ENCODE measurements at places on chromosomes 5 and 9. TPM values are rescaled to one million over a fixed set of nuclear protein-coding genes. Genes with fewer than 3 reads are reported as not detected.
A peak's percentile ranks its signal among the peaks of the same experiment; 100 is the strongest.

DNA sequence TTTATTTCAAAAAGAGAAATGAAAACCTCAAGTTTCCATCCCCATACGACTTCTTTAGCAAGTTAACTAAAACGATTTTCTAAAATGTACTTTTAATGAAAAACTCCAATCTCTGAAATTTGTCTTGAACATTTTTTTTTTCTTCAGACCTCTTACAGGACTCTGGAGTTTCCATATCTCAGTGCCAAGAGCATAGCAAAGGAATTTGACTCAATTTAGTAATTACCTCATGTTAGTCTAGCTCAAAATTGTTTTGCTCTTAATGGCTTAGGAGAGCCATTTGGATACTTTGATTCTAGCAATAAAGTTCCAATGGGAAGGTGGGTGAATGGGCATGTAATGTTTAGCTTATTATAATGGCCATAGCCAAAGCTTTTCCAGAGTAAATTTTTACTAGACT is 26.0 kb upstream of the SPATA31D4 start:
- DNase-seq: no peak

DNA sequence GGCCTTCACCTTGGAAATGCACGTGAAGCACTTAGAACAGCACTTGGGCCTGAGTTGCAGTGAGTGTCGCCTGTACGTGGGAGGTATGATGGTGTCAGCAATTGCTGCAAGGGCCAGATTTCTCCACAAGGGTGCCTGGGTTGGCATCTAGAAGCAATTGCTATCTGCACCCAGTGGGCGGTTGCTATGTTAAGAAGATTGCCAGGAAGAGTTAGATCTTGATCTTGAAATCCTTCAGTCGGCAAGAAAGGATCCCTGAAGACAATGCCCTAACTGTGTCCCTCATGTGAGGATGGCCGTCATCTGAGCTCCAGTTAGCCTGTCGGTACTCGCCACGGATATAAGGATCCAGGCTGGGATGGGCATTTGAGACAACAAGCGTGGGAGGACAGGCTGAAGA is 62.9 kb downstream of the MAMDC2 start:
- DNase-seq: no peak

- no peak for DNase-seq
These were observed 77.7 kb downstream of the OLFM1 start for GRCh38 chr9:135165003-135165711.

DNA sequence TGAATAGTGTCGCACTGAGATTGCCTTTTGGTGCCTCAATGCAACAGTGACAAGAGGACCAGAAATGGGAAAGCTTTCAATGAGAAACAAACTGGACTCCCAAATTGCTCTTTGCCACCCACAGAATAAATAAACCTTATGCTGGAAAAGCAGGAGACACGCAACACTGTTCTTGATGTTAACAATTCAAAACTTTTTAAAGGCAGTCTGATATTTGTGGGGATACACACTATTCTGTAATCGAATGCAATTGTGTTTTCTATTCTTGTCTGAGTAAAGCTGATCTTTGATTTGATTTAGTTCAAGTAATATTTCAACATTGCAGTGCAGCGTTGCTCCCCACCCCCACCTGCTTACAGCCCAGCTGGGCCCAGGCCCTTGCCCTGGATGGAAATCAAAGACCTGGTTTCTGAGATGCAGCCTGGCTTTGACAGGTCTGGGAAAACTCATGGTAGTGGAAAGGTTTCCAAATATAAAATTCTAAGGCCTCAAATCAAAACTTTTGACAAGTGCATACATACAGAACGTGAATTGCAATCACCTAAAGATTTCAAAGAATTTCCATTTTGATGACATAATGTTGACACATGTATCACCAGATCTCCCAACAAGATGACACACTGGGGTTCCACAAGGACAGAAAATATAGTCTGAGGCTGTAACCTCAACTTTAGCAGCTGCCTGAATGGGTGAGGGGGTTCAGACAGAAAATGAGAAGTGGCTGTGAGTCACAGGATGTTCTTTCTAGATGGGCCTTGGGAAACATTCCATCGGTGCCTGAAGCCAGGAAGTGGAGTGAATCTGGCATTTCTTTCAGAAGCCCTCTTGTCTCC is 55.1 kb downstream of the ABCA1 start:
- peak; percentile 63 for DNase-seq

- peak; percentile 7 for DNase-seq
These were observed 129.0 kb upstream of the ALDH1B1 start for GRCh38 chr9:38263532-38263931.

EQTN gene
- not detected for total RNA-seq

DNA sequence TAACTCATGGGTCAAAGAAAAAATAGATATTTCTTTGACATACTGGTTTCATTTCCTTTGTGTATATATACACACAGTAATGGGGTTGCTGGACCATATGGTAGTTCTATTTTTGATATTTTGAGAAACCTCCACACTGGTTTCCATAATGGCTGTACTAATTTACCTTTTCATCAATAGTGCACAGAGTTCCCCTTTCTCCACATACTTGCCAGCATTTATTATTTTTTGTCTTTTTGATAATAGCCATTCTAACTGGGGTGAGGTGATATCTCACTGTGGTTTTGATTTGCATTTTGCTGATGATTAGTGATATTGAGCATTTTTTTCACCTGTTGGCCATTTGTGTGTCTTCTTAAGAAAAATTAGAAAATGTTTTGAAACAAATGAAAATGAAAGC is 78.4 kb upstream of the CKMT2 start:
- DNase-seq: no peak

GRCh38 chr5:68041293-68041692 is 174.3 kb upstream of the PIK3R1 start:
- no peak for DNase-seq

CCDC180 gene
- total RNA-seq: 0.29 TPM

DNA sequence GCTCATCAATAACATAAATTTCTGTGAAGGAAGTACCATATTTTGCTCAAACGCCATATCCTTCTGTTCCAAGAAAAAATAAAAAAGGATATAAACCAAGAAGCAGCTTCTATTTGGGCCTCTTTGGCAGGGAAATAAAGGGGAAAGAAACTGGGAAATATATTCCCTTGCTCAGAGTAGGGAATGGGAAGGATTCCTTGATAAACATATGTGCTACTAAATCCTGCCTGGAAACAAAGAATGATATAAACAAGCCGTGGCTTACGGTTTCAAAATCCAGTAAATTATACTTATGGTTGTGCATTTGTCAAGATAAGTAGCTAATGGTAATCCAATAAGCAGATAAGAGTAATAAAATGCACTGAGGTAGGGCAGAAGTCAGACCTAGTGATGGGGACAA is 481.6 kb downstream of the NTRK2 start:
- DNase-seq: no peak

SAXO1 gene
- not detected for total RNA-seq

PCDHGA8 gene
- 0.14 TPM for total RNA-seq

DNA sequence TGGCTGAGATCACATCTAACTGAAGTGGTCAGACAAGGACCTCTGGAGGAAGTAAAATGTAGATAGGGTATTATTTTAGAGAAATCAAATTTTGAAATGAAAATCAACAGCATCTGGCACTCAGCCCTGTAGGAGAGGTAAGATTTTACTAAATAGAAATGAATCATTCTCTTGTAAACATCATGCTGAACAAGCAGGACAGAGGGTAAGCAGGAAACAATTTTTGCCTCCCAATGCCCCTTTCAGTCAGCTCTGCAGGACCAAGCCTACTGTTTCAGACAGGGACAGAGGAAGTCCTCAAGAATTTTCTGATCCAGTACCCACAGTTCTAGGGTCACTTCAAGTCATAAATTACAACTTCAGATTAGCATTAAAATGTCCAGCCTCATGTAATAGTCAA is 190.1 kb downstream of the ESM1 start:
- DNase-seq: no peak

PDE8B gene
- 0.35 TPM for total RNA-seq

GRCh38 chr9:74674077-74674476 is 176.9 kb downstream of the RORB start:
- DNase-seq: no peak

DNA sequence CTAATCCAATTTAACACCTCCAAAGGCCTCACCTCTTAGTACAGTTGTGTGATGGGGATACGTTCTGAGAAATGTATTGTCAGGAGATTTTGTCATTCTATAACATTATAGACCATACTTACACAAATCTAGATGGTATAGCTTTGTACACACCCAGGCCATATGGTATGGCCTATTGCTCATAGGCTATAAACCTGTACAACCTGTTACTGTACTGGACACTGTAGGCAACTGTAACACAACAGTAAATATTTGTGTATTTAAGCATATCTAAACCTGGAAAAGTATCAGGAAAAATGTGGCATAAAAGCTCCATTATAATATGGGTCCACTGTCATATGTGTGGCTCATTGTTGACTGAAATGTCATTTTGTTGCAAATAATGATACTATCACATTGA is 12.1 kb downstream of the ACER2 start:
- no peak for DNase-seq

DNA sequence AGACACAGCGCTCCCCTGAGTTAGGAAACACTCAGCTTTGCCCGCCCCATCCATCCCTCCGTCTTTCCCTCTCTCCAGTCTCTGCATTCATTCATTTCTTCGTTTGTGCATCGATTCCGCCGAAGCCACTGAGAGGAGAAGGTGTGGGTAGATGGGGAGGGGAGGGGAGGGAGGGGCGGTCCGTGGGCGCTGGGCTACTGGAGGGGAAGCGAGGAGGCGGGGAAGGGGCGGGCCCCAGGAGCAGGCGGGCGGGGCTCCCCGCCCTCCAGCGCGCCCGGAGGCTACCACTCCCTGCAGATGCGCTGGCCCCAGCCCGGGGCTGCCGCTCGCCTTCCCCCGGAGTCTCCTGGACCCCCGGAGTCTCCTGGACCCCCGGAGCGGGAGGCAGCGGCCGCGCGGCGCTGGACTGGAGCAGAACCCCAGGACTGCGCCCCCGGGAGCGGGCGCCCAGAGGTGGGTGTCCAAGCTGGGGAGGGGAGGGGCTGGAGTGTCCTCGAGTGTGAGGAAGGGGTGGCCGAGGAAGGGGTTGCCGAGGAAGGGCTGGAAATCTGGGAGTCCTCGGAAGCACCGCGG is 159.5 kb downstream of the C9orf152 start:
- DNase-seq: no peak

GRCh38 chr5:147731431-147732290 is 50.9 kb downstream of the JAKMIP2 start:
- no peak for DNase-seq

GRCh38 chr9:134624137-134624591 is 17.4 kb upstream of the COL5A1 start:
- DNase-seq: no peak

MAMDC2 gene
- 6.6 TPM for total RNA-seq

- DNase-seq: no peak
These were observed 8.6 kb upstream of the SMIM23 start for GRCh38 chr5:171776770-171777759.

DNA sequence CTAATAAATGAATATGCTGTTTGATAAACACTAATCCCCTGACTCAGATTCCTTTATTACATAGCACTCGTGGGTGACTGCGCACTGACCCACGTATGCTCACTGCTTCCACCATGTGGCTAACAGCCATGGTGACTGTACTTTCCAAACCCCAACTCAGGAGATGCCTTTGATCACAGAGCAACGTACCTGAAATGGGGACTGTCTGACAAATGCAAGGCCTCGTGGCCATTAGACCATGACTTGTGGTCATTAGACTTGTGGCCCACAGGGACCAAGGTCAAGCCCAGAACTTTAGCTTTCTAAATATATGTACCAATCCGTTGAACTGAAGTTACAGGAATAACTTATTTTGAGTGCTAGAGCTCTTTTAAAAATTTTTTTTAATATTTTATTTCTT is 46.6 kb downstream of the CYFIP2 start:
- DNase-seq: no peak

- DNase-seq: no peak
These were observed 77.3 kb downstream of the BASP1 start for GRCh38 chr5:17294639-17295311.

GRCh38 chr5:3352711-3353110 is 242.9 kb upstream of the IRX1 start:
- no peak for DNase-seq

DNA sequence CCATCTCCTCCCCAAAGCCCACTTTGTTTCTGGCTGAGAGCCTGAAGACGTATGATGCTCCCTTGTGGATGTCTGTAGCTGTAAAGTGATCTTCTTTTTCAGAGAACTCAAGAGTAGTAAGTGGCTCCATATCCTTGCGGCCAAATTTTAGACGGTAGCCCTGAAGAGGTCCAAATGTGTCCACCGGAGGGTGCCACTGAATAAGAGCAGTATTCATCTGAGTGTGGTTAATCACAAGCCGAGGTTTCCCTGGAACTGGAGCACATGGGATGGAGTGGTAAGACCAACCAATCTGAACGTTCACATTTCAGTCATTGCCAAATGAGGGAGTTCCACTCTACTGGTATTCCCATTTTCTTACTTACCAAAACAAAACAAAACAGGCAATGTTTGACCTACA is 686.5 kb upstream of the DMAC1 start:
- peak; percentile 31 for DNase-seq

- DNase-seq: no peak
These were observed 33.5 kb downstream of the ANXA2R start for GRCh38 chr5:43006424-43007202.

DNA sequence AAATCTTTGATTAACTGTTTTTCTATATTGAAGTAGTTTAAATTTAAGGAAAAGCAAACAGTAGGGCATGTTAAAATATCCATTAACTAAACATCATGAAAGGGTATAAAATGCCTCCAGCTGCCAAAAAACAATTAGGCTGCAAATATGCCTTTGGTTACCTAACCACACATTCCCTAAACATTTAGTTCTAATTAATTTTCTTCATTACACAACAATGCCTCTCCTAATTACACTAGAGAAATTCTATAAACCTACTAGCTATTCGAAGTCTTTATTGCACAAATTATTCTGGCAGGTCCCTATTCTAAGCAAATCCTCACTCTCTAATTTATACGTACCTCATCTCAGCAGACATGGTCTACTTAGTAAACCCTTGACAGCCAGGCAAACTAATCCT is 37.4 kb downstream of the MAT2B start:
- no peak for DNase-seq

PLAC8L1 gene
- not detected for total RNA-seq

- DNase-seq: no peak
These were observed 61.4 kb upstream of the VLDLR start for GRCh38 chr9:2560180-2560579.

DNA sequence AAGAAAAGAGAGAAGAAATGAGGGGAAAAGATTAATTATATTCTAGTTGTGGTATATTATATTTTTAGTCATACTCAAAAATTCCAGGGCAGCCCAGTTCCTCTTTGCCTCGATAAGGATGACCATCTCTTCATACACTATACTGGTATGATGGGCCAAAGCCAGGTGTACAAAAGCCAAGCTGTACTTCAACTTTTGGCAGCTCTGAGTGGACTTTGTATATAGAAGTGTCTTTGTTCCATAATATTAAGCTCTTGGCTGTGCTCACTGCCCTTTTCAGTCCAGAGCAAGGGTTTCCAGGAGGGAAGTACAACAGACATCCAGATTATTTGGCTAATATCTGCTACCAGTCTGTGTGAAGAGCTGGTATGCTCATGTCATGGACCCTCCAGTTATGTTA is 934.3 kb upstream of the CDH10 start:
- DNase-seq: no peak

GRCh38 chr9:75432386-75432785 is 344.1 kb downstream of the OSTF1 start:
- DNase-seq: no peak

- DNase-seq: no peak
These were observed 144.6 kb downstream of the SMARCA2 start for GRCh38 chr9:2159521-2160454.

- no peak for DNase-seq
These were observed 28.8 kb downstream of the OR2K2 start for GRCh38 chr9:111301195-111301594.

NAA35 gene
- total RNA-seq: 22.8 TPM

GABRA6 gene
- not detected for total RNA-seq

NPR2 gene
- total RNA-seq: 11.0 TPM

CNTFR gene
- total RNA-seq: not detected

PLCXD3 gene
- total RNA-seq: 0.46 TPM

EGFLAM gene
- 0.17 TPM for total RNA-seq

All from epithelial cell of proximal tubule (primary cell).